ENCODE measurements at places on chromosomes 6 and 20. TPM values are rescaled to one million over a fixed set of nuclear protein-coding genes. Genes with fewer than 3 reads are reported as not detected.

The SNHG17 gene
- polyA plus RNA-seq: 14.4 TPM

The SLC26A8 gene
- not detected for polyA plus RNA-seq

DNA sequence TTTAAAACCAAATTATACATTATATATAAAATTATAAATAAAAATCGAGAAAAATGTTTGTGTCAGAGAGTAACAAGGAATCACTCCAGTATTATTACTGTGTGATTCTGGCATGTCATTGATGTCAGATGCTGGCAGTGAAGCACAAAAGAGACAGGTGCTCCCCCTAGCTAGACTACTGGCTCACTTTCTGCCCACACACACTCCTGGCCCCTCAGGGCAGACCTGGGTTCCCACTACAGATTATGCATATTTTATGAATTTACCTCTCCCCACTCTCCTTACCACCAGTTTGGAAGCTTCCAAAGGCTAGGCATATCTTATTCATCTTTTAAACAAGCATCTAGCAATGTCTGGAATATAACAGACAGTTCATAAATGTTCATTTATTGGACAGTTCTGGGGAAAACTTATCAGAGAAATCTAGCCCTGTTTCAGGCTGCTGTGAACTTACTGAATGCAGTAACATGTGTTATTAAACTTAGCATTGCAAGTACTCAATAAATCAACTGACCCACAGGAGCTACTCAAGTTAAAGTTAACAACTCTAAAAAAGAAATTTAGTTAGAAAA is 12.8 kb downstream of the SNX3 start:
- DNase-seq: no peak

- no peak for DNase-seq
Observed at GRCh38 chr6:124991764-124992295, 29.6 kb downstream of the RNF217 start.

GRCh38 chr6:169251822-169252504 is 1.7 kb downstream of the THBS2 start:
- no peak for DNase-seq

GRCh38 chr6:2875359-2876191 is 27.5 kb downstream of the SERPINB9 start:
- no peak for DNase-seq

- DNase-seq: no peak
Observed at GRCh38 chr6:104908888-104909525, 47.9 kb upstream of the LIN28B start.

DNA sequence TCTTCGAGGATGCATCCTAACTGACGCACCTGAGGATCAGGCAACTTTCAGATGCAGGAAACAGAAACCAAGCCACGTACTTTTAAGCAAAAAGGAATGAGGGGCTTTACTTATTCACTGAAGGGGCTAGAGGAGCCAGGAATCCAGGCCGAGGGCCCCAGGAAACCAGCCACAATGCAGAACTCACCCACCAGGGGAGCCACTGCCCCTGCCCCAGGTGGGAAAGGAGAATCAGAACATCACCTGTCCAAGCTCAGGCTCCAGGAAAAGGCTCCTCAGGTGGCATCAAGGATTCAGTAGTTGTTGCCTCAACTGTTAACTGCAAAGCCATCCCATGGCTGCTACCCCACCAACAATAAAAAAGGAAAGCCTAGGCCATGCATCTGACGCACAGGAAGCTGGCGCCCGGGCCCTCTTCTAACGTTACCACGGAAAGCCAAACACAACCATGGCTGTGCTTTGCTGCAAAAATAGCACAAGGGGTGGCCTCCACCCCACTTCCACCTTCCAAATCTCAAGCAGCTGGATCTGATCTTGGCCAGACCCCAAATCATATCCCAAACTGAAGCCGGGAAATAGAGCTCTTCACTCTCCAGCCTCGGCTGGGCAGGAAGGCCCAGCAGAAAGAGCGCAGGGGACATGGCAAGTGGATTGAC is 121.0 kb downstream of the PREX1 start:
- no peak for DNase-seq

DNA sequence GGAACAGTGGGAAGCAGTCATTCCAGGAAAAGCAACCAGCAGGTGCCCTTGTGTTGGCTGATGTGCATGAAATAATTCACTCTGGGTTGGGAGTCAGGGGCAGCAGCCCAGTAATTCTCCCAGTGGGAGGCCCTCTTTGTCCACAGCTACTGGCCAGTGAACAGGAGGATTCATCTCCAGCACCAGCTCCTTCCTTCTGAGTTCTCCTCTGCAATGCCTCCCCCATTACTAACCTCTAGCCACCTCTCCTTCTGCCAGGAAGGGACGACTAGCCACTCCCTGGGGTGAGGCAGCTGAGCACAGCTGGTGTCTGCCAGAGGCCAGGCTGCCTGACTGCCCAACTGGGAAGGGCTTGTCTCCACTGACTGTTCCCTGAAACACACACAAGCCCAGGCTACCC is 12.5 kb upstream of the R3HDML start:
- DNase-seq: no peak

DNA sequence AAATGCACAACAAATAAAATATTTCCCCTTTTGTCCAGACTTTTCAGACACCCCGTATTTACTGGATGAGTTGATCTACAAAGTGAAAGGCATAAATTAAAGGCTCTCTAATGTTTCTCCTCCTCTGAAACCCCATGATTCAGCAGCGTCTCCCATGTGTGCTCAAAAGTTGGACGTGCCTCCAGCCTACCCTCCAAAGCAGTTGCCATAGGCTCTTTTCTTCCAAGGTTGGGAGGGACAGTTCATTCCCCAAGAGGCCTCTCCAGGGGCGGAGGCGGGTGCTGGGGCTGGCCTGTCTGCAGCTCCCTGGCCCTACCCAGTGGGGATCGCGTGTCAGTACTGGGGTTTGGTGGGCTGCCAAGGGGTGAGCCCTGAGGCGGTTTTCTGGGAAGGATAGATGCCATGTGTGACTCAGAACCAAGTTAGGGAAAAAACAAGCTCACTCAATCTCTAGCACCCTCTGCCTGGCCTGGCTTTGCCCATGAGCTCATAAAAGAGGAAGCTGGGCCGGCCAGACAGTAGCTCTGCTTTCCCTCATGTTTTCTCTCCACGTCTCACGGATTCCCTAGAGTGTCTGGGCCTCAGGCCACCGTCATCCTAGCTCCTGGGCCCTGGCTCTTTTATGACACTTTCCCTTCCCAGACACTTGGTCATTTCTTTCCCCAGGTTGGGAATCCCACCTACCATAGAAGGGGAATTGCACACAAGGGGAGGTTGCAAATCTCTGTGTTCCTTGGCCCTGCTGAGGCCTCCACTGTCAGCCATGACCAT is 8.0 kb upstream of the IER3 start:
- peak; percentile 99 for DNase-seq

GRCh38 chr6:12709116-12709515 is 7.5 kb upstream of the PHACTR1 start:
- no peak for DNase-seq

The DEFB124 gene
- not detected for polyA plus RNA-seq

The TSBP1 gene
- polyA plus RNA-seq: not detected

DNA sequence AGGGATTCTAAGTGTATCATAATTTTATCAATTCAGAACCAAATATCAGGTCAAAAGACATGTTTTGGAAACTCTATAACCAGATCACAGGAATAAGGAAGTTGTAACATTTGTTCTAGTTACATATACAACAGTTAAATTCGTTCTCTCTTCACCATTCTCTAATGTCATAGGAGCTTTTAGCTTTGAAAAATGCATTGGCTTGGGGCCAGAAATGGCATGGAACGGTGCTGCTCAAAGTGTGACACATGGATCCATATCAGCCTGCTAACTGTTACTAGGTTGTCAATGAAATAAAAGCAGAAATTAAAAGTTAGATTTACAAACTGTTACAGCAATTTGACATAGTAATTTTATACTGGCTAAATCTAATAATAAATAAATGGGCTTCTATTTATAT is 120.3 kb downstream of the LCA5 start:
- no peak for DNase-seq

The IL20RA gene
- polyA plus RNA-seq: 0.09 TPM

GRCh38 chr6:3734023-3734422 is 17.5 kb downstream of the PXDC1 start:
- no peak for DNase-seq

DNA sequence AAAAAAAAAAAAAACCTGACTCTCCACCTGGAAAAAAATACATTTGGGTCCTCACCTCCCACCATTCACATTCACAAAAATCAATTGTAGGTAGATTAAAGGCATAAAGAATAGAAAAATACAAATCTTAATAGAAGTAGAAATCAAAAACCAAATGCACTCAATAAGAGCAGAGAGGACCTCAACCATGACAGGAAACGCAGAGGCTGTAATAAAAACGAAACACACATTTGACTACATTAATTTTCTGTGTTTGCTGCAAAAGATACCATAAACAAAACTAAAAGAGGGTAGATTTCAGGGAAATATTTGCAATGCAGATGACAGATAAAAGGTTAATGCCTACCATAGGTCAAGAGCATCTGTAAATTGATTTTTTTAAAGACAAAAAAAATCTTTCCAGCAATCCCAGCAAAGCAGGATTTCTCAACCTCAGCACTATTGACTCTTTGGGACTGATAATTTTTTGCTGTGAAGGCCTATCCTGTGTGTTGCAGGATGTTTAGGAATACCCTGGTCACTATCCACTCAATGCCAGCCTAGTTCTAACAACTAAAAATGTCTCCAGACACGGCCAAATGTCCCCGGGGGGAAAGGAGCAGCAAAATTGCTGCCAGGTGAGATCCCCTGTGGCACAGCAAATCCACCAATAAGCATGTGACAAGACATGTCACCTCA is 9.1 kb downstream of the ETV7 start:
- DNase-seq: no peak

DNA sequence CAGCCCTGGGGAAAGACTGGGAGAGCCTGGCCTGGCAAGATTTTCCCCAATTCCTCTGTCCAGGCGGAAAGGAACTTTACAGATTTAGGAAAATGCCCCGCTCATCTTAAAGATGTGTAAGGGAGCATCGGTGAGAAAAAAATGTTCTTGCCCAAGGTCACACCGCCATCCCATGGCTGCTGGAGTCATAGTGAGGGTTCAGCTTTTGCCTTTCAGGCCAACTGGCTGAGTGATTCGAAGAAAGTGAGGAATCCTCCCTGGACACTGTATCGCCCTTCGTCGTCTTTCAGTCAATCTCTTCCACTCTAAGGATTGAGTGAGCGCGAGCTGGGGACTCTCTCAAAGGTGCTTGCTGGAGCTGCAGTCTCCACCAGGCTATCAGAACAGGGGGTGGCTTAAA is 1.4 kb downstream of the WFDC2 start:
- no peak for DNase-seq

The ZSCAN23 gene
- 3.5 TPM for polyA plus RNA-seq

The SEMG1 gene
- polyA plus RNA-seq: not detected

DNA sequence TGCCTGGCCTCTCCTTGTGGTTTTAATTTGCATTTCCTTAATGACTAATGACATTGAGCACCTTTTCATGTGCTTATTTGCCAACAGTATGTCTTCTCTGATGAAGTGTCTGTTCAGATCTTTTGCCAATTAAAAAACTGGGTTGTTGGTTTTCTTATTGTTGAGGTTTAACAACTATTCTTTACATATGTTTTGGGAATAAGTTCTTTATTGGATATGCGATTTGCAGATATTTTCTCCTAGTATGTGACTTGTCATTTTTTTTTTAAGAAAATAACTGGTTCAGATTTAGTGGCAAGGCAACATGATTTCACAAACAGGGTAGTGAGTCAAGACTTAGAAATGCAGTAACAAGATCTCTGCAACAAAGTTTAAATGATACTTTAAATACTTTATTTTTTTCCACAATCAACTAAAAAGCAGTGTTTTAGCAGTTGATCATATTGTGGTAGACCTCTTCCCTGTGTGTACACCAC is 67.8 kb downstream of the TIAM2 start:
- peak; percentile 54 for DNase-seq

The SIRPD gene
- not detected for polyA plus RNA-seq

The SLC32A1 gene
- polyA plus RNA-seq: not detected

The ENPP5 gene
- polyA plus RNA-seq: not detected

The BPIFA1 gene
- not detected for polyA plus RNA-seq

DNA sequence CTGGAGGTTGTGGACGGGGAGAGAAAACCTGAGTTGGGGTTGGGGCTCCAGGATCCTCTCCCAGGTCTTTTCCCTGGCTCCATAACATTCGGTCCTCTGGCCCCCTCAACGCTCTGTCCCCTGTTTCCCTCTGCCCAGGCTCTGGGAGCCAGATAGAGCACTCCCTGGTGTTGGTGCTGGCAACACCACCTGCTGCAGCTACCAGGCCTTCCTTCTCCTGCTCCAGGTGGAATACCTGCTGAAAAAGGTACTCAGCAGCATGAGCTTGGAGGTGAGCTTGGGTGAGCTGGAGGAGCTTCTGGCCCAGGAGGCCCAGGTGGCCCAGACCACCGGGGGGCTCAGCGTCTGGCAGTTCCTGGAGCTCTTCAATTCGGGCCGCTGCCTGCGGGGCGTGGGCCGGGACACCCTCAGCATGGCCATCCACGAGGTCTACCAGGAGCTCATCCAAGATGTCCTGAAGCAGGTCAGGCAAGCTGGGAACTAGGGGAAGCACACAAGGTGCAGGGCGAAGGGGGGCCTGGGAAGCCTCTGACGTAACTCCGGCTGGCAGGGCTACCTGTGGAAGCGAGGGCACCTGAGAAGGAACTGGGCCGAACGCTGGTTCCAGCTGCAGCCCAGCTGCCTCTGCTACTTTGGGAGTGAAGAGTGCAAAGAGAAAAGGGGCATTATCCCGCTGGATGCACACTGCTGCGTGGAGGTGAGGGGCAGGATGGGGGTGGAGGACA is 14.6 kb downstream of the DEF6 start:
- no peak for DNase-seq

DNA sequence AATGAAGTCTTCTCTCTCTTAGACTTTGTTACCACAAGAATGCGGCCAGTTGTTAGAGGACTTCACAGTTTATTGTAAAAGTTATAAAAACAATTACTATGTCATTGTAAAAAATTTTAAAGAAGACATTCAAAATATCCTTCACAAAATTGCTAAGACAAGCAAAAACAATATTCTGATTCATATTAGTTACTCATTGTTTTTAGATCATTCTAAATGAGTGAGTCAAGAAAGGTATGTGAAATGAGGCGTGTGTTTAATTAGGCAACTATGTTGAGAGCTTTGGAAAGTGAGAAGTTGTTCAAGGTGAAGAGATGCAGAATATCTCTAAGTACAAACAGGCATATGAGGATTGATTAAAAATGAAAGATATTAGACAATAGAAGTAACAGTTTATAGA is 875.3 kb downstream of the EYS start:
- DNase-seq: no peak

The BCLAF1 gene
- 75.0 TPM for polyA plus RNA-seq

DNA sequence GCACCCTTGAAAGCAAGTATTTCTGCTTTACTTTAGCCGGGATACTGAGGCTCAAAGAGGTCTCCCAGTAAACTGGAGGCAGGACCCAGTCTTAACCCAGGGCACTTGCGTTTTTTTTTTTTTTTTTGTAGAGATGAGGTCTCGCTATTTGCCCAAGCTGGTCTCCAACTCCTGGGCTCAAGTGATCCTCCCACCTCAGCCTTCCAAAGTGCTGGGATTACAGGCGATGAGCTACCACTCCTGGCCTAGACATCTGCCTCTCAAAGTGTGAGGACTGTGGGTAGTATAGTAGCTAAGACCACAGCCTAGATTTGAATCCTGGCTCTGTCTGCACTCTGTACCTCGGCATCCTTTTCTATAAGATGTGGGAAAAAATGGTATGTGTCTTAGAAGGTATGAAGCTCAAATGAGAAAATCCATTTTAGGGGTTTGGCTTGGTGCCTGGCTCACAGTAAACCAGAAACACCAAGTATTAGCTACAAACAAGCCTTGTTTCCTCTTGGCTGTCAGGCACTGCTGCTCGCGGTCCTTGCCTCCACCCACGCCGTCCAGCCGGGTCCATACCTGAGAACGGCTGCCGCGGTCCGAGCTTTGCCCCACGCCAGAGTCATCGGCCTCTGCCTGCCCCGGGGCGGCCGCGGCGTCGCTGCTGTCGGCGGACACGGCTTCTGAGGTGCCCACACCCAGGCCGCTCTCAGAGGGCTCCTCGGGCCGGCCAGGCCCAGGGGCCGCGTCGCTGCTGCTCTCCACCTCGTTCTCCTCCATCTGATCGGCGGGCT is 1.2 kb downstream of the ZNF335 start:
- no peak for DNase-seq

Data from AG04450 (cell line).